ENCODE measurements at places on chromosomes 5 and 9.

DNA sequence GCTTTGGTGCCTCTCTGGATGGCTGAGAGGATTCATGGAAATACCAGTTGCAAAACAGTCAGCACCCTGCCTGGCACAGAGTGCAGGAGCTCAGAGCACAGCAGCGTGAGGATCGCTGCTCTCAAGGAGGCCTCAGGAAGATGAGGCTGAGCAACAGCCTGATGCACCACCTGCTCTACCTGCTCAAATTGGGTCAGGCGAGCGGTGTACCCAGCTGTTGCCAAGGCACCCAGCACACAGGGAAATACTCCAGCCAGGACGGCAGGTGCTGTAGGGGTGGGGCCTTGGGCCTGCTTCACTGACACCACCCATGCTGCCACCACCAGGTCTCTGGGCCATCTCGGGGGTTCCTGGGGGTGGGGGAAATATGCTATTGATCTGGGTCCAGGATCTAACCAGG is 4.3 kb downstream of the EEIG1 start:
- no peaks in the 10 kb centered on the region for H3K36me3 ChIP-seq
- no peak for DNase-seq
- no peak overlapping the region for H3K27ac ChIP-seq

DNA sequence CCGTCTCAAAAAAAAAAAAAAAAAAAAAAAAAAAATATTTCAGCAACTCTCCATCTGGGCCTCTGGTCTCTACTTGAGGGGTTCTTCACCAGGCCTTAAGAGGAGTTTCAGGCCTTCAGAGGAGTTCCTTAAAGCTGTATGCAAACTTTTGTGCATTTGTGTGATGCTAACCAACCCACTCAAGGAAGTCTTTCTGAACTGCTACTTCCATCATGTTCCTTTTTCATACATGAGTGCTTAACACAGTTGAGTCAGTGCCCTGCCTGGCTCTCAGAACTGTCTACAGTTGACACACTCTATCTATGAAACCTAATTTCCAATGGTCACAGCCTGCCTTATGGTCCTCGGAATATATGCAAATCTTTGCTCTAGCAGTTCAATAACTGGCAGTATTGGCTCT is 146.5 kb downstream of the MEF2C start:
- no peak overlapping the region for H3K4me3 ChIP-seq
- no peaks in the 10 kb centered on the region for H3K36me3 ChIP-seq
- H3K27ac ChIP-seq = no peak overlapping the region
- peaks cover 6% of the 10 kb centered on the region for H3K4me1 ChIP-seq

DNA sequence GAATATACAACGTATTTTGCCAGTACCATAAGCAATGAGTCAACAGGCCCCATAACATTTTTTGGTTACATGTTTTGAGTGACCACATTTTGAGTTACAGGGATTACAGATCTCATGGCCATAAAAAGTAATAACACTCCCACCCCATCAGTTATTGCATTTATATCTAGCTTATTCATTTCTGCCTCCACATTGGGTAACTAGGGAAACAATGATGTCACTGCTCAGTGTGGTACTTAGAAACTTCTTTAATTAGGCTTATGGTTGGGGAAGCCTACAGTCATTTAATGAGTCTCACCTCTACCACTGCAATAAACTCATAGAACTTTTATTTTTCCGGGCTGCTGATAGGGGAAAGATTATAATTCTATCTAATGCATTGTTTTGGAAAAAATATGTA is 39.9 kb upstream of the SMIM15 start:
- peaks cover 12% of the 10 kb centered on the region for H3K36me3 ChIP-seq
- H3K4me3 ChIP-seq = no peak overlapping the region
- H3K27me3 ChIP-seq = peaks cover 2% of the 10 kb centered on the region
- no peaks in the 10 kb centered on the region for H3K4me1 ChIP-seq
- DNase-seq = no peak

GRCh38 chr9:129761901-129762369 is 9.1 kb upstream of the PTGES start:
- no peaks in the 10 kb centered on the region for H3K27me3 ChIP-seq
- DNase-seq = no peak
- H3K27ac ChIP-seq = peak overlapping the region; percentile 88
- H3K36me3 ChIP-seq = no peaks in the 10 kb centered on the region
- peaks cover 25% of the 10 kb centered on the region for H3K4me1 ChIP-seq

DNA sequence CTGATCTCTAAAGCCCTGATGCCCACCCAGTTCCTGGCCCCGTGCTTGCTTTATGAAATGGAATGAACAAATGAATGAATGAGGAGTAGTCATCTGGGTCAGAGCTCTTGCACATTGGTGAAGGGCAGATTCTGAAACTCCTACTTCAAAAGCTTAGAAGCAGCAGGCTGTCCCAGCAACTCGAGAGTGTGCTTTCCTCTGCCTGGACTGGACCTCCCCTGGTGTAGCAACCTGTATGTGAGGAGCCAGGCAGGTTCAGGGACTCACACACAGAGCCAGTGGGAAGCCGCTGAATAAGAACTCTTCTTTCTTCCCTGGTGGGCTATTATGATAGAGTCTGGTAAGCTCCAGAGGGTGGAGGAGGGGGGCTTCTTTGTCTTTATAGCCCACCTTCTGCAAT is 396.4 kb downstream of the CDK5RAP2 start:
- no peak overlapping the region for H3K27ac ChIP-seq
- H3K36me3 ChIP-seq = no peaks in the 10 kb centered on the region
- no peak overlapping the region for H3K4me3 ChIP-seq
- H3K27me3 ChIP-seq = peaks cover 68% of the 10 kb centered on the region

DNA sequence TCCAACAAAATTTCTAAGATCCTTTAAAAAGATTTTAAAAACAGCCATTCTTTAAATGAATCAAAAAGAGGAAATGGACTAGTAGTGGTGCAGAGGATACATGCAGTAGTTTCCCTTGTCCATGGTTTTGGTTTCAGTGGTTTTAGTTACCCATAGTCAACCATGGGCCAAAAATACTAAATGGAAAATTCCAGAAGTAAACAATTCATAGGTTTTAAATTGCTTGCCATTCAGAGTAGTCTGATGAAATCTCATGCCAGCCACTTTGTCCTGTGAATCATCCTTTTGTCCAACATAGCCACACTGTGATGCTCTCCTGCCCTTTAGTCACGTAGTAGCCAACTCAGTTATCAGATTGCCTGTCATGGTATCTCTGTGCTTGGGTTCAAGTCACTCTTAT is 286.1 kb downstream of the ANXA1 start:
- no peaks in the 10 kb centered on the region for H3K27me3 ChIP-seq
- no peak overlapping the region for H3K4me3 ChIP-seq
- DNase-seq = no peak
- no peaks in the 10 kb centered on the region for H3K36me3 ChIP-seq
- H3K27ac ChIP-seq = no peak overlapping the region
- H3K4me1 ChIP-seq = no peaks in the 10 kb centered on the region

GRCh38 chr9:77502568-77502967 is 145.6 kb downstream of the GNA14 start:
- no peak overlapping the region for H3K27ac ChIP-seq
- H3K4me1 ChIP-seq = peaks cover 23% of the 10 kb centered on the region
- DNase-seq = no peak

GRCh38 chr5:76062502-76063041 is 20.6 kb upstream of the SV2C start:
- no peak for DNase-seq
- H3K27me3 ChIP-seq = peaks cover 21% of the 10 kb centered on the region
- H3K4me1 ChIP-seq = no peaks in the 10 kb centered on the region

DNA sequence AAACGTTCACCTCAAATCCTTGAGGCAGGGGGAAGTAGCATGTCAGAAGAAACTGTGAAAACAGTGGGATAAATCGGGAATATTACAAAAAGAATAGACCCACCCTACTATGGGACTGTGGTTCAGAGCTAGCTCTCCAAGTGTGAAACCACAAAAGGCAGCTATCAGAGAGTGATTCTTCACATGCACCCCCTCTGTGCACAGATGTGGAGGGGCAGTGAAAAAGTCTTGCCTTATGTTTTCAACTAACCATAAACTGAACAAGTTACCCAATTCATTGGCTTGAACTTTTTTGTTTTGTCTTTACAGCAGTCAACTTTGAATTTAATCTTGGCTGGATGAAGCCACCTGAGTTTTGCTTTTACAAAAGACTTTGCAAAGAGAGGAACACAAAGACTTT is 98.8 kb upstream of the NR4A3 start:
- H3K27me3 ChIP-seq = no peaks in the 10 kb centered on the region
- no peak overlapping the region for H3K27ac ChIP-seq
- H3K4me3 ChIP-seq = no peak overlapping the region
- no peak for DNase-seq

DNA sequence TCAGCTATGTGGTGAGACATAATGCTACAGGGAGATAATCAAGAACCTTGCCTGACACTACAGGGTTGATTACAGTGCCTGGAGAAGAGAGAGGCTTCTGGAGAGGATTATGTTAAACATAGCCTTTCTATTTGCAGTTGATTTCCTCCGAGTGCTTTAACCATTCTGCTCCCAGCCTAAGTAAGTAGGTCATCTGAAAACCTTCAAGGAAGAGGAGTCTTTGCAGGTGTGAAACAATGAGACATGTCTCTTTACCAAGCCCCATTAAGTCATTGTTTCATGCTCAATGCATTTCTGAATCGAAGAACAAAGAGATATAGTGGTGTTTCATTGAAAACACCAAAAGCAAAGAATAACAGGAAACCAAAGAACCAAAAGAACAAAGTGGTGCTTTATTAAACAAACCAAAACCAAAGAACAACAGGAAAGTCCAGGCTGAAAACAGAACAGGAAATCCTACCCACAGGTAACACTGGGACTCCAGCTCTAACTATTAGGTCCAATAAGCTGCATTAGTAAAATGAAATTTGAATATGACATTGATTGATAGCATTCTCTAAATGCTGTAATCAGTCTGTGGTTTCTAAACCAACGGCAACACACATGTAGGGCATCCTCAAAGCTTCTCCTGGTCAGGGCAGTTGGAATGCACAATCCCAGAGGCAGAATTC is 113.3 kb upstream of the SPATA31D4 start:
- no peak for DNase-seq
- H3K4me3 ChIP-seq = no peak overlapping the region
- H3K27ac ChIP-seq = peak overlapping the region; percentile 33
- peaks cover 31% of the 10 kb centered on the region for H3K4me1 ChIP-seq

- no peaks in the 10 kb centered on the region for H3K36me3 ChIP-seq
- no peak overlapping the region for H3K27ac ChIP-seq
- H3K27me3 ChIP-seq = peaks cover 21% of the 10 kb centered on the region
- DNase-seq = no peak
- no peak overlapping the region for H3K4me3 ChIP-seq
These were observed 38.1 kb downstream of the INSYN2B start for GRCh38 chr5:169942181-169942580.

- H3K27ac ChIP-seq = no peak overlapping the region
- H3K4me1 ChIP-seq = peaks cover 9% of the 10 kb centered on the region
- no peak for DNase-seq
- no peak overlapping the region for H3K4me3 ChIP-seq
- no peaks in the 10 kb centered on the region for H3K36me3 ChIP-seq
These were observed 75.5 kb downstream of the FGF1 start for GRCh38 chr5:142610176-142611001.

- H3K4me1 ChIP-seq = no peaks in the 10 kb centered on the region
- H3K27ac ChIP-seq = no peak overlapping the region
- H3K36me3 ChIP-seq = peaks cover 4% of the 10 kb centered on the region
These were observed 329.5 kb upstream of the GRAMD2B start for GRCh38 chr5:126093718-126094117.

- H3K4me1 ChIP-seq = peaks cover 15% of the 10 kb centered on the region
- H3K27me3 ChIP-seq = peaks cover 18% of the 10 kb centered on the region
- H3K4me3 ChIP-seq = no peak overlapping the region
These were observed 6.6 kb downstream of the SAXO1 start for GRCh38 chr9:19026375-19026774.
